ENCODE measurements at places on chromosomes 16 and 17. TPM values are rescaled to one million over a fixed set of nuclear protein-coding genes. Genes with fewer than 3 reads are reported as not detected.

GRCh38 chr17:36106493-36106835 is 2.8 kb downstream of the CCL4 start:
- DNase-seq, result no peak

DNA sequence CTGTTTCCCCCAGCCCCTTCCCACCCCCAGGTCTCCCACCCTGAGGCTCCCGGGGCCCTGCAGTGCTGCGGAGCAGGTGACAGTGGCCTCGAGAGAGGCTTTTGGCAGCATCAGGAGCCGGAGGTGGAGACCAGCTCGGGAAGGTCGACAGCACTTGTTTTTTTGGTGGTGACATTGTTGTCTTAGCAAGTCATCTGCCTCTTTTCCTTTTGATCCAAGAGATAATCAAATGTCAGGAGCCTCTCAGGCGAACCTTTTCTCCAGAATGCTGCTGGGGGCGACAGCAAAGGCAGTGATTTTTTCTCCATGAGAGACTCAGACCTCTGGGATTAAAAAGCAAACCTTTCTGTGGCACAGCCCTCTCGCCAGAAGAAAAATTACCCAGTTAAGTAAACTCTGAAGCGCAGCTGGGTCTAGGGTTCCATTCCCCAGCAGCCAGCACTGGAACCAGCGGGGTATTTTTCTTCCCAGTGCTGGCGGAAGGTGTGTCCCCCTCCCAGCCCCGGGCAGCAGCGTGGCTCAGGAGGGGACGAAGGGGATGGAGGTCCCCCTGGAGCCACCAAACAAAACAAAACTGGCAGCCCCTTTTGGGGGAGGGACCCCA is 37.2 kb downstream of the GRIN2C start:
- DNase-seq, result no peak

DNA sequence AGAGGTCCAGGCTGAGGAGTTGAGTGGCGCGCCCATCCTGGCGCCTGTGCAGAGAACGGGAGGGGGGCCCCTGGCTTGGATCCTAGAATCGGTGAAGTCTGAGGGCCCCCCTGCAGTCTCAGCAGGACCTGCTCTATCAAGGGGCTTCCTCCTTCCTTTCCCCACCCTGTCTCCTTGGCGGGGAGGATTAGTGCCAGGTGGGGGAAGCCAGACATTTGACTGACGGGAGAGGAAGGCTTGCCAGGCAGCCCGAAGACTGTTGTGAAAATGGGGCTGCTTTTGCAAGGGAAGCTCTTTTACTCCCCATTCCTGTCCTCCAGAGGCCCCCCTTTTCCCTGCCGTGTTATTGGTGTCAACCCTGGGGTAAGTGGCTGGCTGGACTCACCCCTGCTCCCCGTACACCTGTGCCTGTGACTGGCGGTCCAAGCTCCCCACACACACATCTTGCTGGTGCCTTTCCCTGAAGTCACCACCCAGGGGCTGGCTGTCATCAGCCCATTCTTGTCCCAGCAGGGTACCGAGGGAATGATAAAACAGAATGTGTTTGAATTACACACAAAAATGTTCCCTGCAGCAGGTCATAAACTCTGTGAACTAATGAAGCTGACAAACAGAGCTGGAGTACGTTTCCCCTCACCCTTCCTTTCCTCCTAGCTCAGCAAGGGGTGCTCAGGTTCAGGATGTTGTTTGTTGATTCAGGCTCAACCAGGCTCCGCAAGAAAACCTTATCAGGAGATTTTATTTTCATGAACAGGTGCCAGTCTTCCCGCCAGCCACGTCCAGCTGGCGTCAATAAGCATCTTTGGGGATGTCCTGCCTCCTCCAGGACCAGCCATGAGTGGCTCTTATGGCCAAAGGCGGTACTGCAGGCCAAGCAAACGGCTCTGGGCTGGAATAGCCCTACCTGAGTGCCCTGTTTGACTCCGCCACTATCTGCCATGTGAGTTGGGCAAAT is 4.4 kb upstream of the ARMC7 start:
- DNase-seq, result no peak

DNA sequence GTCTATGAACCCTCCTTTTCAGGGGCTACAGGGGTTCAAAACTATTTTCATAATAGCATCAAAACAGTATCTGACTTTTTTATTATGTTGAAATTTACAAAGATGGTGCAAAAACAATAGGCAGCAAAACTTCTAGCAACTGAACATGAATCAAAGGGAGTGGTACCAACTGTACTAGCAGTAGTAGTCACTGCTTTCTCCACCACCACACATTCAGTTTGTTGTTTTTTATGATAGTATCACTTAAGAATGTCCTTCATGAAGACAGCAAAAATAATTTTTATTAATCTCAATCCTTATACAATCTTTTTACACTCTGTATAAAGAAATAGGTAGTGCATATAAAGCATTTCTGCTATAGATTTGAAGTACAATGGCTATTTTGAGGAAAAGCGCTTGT is 47.6 kb downstream of the MED13 start:
- no peak for DNase-seq

PAQR4 gene
- total RNA-seq, result 3.1 TPM
